ENCODE measurements at places on chromosomes 1 and 21.

GRCh38 chr1:221728037-221728505 is 13.8 kb downstream of the DUSP10 start:
- no peak for DNase-seq

DNA sequence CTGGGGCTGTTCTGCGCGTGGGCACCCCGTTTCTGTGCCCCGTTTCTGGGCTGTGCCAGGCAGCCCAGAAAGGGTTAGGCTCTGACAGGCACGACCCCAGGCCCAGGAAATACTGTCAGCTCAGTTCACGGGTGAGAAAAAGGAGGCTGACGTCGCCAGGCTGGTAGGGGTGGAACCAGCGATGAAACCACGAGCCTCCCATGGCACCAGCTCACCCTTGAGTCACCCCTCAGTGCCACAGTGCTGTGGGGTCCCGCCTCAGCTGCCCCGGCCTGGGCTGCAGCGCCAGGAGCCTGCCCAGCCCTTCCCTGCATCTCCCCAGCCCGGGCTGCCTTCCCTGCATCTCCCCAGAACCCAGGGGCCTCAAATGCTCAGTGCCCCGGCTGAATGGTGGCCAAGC is 11.5 kb downstream of the MEGF6 start:
- DNase-seq: no peak

DNA sequence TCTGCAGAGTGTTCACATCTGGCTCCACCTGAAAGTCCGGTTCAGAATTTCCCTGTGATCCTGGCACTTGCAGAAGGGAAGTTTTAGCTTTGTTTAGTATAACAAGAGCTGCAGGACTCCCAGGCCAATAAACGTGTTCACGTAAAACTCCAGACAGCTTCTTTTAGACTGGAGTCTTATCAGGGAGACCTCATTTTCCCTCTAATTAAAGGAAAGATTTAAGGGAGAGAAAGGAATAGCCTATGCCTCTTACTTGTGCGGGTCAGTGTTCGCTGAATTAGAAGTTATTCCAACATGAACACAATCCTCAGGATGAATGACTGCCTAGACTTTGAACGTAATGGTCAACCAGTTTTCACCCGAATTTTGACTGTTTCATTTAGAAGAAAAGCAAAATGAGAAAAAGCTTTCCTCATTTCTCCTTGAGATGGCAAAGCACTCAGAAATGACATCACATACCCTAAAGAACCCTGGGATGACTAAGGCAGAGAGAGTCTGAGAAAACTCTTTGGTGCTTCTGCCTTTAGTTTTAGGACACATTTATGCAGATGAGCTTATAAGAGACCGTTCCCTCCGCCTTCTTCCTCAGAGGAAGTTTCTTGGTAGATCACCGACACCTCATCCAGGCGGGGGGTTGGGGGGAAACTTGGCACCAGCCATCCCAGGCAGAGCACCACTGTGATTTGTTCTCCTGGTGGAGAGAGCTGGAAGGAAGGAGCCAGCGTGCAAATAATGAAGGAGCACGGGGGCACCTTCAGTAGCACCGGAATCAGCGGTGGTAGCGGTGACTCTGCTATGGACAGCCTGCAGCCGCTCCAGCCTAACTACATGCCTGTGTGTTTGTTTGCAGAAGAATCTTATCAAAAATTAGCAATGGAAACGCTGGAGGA is 202.1 kb upstream of the SGIP1 start:
- peak; percentile 52 for DNase-seq

DNA sequence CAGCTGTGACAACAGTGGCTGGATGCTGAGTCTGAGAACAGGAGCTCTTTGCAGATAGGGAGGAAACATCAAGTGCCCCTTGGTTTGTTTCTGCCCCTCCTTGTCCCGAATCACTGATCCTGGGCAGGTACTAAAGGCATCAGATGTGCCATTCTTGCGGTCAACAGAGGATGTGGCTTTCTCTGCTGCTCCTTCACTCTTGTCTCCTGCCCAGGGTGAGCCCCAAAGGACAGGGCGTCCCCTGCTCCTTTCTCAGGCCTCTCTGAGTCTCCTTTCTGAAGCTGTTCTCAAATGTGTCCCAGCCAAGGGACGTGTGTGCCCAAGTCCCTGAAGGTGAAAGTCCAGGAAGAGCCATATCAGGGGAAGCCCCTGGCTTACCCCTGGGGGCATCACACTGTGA is 31.7 kb downstream of the SLC37A1 start:
- no peak for DNase-seq

GRCh38 chr1:1591452-1591851 is 8.5 kb downstream of the FNDC10 start:
- no peak for DNase-seq

GRCh38 chr1:1230656-1231399 is 973 bp downstream of the SDF4 start:
- DNase-seq: no peak

GRCh38 chr1:6523566-6523965 is 30.7 kb downstream of the NOL9 start:
- DNase-seq: no peak

DNA sequence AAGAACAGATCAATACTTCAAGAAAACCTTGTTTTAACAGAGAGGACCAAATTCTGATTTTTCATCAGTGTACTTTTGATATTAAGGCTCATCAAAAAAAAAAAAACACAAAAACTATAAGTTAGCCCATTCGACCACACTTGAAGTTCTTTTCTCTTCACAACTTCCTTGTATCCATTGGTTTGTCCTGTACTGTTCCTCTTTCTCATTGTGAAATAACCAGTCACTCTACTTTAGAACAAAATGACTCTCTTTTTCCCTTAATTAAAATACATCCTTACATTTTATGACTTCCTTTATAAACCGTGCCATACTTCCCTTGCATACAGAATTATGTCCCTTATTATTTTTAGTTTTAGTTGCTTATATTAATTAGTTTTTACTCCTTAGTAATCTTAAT is 8.4 kb downstream of the QSOX1 start:
- no peak for DNase-seq

- DNase-seq: peak; percentile 72
Observed at GRCh38 chr1:200890818-200891773, 3.6 kb upstream of the INAVA start.

GRCh38 chr1:40795811-40796586 is 12.4 kb downstream of the KCNQ4 start:
- no peak for DNase-seq

GRCh38 chr1:6614929-6615785 is 1.6 kb downstream of the PHF13 start:
- no peak for DNase-seq

- DNase-seq: no peak
Observed at GRCh38 chr1:247824023-247824422, at the start of gene OR14A16. OR14A16 (minus strand) TSS chr1:247824119; CDS start chr1:247815729, 8,390 bp downstream.

DNA sequence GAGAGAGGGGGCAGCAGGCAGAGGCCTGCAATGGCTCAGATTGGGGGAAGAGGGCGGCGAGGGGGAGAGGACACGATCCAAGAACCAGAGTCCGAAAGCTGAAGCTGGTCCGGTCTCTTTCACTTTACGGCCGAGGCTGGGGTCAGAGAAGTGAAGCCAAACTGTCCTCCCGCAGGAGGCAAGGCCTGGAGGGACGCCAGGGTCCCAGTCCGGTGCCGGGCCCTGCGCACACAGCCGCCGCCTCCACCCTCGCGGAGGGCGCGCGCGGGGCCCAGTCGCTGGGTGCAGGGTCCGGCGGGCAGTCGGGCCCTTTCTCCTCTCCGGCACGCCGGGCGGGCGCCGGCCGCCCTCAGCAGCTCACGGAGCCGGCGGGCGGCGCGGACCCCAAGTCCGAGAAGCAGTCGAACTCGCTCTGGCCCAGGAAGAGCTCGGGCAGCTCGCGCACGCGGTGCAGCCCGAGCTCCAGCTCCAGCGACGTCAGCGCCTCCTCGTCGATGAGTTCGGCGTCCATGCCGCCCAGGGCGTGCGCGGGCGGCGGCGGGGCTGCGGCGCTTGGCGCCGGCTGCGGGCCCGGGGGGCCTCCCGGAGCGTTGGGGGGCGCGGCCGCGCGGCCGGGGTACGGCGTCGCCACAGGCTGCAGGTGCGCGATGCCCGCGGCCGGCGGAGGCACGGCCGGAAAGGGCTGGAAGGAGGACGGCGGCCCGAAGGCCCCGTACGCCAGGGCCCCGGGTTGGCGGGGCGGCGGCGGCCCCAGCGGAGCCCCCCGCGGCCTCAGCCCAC is 749 bp downstream of the CITED4 start:
- DNase-seq: no peak

- no peak for DNase-seq
Observed at GRCh38 chr1:6601923-6602668, 573 bp downstream of the KLHL21 start.

GRCh38 chr1:107460035-107460434 is 319.2 kb downstream of the NTNG1 start:
- no peak for DNase-seq

- no peak for DNase-seq
Observed at GRCh38 chr1:14599183-14599791, 802 bp downstream of the KAZN start.

DNA sequence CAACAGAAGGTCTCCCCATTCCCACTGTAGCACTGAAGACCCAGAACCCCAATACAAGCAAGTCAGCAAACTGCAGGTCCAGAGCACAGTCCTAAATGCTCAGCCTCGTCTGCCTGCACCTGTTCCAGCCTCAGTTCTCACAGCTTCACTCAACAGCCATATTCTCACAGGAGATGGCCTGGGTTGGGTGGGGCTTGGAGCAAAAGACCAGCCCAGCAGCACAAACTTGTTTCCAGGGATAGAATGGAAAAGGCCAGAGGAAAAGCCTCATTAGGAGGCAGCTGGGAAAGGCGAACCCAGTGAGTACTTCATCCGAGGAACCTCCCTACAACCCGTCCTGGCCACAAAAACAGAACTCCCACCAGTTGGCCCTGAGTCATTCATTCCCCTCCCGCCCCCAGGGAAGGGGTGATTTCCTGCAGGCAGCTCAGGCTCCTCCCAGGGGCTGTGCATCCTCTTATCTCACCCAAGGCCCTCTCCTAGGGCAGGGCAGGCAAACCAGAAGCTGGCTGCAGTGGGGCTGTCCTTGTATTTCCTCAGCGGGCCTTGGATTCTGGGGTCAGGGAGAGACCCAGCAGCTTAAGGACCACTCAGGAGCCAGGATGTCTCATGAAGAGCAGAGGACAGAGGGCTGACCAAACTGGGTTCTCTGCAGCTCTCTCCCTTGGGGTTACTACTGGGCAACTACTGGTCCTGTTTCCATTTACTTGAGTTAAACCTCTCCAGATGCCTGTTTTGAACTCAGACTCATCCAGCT is 7.4 kb upstream of the MPL start:
- no peak for DNase-seq

DNA sequence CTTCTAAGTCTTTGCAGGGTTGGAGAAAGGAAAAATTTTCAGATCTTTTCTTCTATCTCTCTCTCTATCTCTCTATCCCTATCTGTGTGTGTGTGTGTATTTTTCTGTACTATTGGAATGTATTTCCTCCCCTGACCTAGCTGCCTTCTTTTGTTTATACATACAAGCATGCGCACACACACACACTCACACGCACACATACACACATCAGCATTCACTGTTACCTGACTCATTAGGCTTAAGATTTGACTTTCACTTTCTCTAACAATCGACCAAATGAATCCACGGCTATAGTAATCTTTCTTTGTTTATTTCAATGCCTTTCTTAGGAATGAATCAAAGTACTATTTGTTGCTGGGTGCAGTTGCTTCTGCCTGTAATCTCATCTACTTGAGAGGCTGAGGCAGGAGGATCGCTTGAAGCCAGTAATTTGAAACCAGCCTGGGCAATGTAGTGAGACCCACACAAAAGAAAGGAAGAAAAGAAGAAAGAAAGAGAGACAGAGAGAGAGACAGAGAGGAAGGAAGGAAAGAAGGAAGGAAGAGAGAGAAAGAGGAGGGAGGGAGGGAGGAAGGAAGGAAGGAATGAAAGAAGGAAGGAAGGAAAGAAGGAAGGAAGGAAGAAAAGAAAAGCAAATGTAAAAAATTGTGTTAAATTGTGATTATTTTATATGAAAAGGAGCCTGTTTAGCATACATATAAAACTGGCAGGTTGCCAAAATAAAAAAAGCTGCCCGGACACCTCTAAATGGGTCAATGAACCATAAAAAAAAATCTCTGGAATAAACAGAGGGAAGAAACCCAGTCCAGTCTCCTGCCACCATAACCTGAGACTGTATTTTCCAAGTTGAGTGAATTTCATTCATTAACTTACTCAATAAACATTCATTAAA is 206.8 kb downstream of the ZNF326 start:
- no peak for DNase-seq

DNA sequence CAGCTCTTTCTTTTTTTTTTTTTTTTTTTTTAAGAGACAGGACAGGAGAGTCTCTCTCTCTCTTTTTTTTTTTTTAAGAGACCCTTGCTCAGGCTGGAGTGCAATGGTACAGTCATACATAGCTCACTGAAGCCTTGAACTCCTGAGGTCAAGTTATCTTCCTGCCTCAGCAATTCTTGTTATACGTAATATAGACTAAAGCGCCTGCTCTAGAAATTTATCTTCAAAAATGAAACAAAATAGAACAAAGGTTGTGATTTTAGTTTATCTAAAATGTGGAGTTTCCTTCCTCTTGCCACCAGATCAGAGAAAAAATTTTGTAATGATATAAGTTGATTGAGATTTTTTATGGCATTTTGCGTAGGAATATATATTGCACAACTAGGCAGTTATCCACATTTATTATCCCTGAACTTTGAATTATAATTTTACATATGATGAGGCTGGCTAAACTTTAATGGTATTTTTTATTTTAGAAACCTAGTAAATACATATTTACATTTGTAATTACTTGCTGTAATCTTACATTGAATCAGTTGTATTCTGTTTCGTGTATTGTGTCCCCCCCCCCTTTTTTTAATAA is 44.2 kb downstream of the MTF2 start:
- DNase-seq: no peak

DNA sequence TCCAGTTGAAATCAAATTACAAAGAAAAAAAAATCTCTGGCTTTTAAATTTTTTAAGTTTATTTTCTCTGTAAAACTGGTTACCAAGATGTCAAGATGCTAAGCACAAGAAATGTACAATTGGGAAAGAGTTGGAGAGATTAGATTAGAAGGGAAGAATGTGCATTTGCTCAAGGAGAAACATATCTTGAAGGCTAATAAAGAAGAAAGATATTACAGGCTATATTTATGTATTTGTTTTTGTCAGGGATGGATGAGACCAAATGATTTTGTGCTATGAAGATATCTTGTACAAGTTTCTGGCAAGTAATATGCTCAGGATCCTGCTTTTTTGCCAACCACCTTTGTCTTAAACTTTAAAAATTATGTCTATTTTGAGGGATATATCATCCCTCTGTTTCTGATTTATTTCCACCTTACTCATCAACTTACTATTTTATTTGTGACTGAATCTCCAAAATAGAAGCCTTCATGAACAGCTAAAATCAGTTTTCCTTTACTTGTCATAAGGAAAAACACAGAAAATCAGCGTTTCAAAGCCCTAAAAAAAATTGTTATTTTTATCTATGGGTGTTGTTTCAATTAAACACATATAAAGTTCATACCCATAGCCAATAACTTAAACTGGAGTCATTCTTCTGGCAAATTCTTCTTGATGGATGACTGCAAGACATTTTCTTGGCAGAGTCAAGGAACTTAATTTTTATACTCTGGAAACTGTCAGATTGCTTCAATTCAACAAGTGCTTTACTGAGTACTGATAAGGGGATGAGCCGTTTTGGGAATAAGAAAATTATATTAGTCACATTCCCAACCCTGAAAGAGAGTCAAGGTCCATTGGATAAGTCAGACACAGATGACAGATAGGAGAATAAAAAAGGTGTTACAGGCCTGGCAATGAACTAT is 141.8 kb downstream of the CTH start:
- no peak for DNase-seq
